Right atrium auricular region (tissue), 2 donors: ENCODE measurements at places on chromosomes 5 and 9. TPM values are rescaled to one million over a fixed set of nuclear protein-coding genes. Genes with fewer than 3 reads are reported as not detected.

- H3K36me3 ChIP-seq, result no peaks in the 10 kb centered on the region
- H3K4me3 ChIP-seq, result no peak overlapping the region
- no peak overlapping the region for H3K27ac ChIP-seq
- no peaks in the 10 kb centered on the region for H3K4me1 ChIP-seq
- H3K27me3 ChIP-seq, result no peaks in the 10 kb centered on the region
These were observed 430.4 kb downstream of the CAAP1 start for GRCh38 chr9:26462213-26462612.

DNA sequence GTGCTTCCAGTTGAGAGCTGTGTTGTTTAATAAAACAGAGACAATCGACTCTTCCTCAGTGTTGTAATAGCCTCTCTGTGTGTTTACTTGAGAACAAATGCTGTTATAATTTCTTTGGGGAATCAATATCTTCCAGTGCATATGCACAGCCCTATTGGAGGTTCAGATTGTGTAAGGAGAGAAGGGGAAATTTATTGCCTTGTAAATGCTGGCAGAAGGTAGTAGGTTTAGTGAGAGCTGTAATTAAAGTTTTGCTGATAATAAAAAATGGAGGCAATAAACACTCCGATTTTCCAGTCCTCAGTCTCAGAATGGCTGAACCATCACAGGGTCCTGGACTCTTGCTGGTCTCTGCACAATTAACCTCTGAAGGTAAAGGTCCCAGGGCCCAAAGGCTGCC lies 128.3 kb downstream of the C5orf15 start:
- H3K4me1 ChIP-seq, result no peaks in the 10 kb centered on the region
- DNase-seq, result no peak
- H3K27ac ChIP-seq, result no peak overlapping the region
- H3K27me3 ChIP-seq, result no peaks in the 10 kb centered on the region
- H3K36me3 ChIP-seq, result no peaks in the 10 kb centered on the region

DNA sequence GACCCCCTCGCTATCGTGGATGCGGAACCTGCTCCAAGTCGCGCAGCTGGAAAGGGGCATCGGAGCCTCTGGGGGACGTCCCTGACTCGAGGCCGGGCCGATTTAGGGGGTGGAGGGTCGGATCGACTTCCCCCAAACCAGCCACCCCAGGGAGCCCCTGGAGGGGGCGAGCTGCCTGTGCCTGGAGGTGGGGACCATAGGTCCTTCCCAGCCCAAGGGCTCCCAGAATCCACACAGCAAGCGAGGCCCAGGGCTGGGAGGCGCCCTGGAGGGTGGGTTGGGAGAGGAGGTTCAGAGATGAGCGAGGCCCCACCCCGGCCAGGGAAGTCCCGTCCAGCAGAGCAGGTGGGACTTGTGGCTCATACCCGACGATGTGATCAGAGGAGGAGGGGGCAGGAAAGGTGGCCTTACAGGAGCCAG lies 147.6 kb downstream of the GAPVD1 start:
- no peak overlapping the region for H3K4me3 ChIP-seq
- no peak for DNase-seq
- no peaks in the 10 kb centered on the region for H3K27me3 ChIP-seq
- no peak overlapping the region for H3K27ac ChIP-seq
- H3K36me3 ChIP-seq, result no peaks in the 10 kb centered on the region

IGIP gene
- total RNA-seq, result 13.7 TPM

GRCh38 chr5:75614176-75614575 lies 2.9 kb downstream of the ANKDD1B start:
- no peak overlapping the region for H3K4me3 ChIP-seq
- H3K4me1 ChIP-seq, result peaks cover 12% of the 10 kb centered on the region
- H3K27ac ChIP-seq, result no peak overlapping the region
- H3K27me3 ChIP-seq, result no peaks in the 10 kb centered on the region

- DNase-seq, result no peak
- no peak overlapping the region for H3K27ac ChIP-seq
- no peak overlapping the region for H3K4me3 ChIP-seq
- no peaks in the 10 kb centered on the region for H3K27me3 ChIP-seq
- no peaks in the 10 kb centered on the region for H3K36me3 ChIP-seq
These were observed 30.2 kb upstream of the ANXA1 start for GRCh38 chr9:73121375-73121935.

DNA sequence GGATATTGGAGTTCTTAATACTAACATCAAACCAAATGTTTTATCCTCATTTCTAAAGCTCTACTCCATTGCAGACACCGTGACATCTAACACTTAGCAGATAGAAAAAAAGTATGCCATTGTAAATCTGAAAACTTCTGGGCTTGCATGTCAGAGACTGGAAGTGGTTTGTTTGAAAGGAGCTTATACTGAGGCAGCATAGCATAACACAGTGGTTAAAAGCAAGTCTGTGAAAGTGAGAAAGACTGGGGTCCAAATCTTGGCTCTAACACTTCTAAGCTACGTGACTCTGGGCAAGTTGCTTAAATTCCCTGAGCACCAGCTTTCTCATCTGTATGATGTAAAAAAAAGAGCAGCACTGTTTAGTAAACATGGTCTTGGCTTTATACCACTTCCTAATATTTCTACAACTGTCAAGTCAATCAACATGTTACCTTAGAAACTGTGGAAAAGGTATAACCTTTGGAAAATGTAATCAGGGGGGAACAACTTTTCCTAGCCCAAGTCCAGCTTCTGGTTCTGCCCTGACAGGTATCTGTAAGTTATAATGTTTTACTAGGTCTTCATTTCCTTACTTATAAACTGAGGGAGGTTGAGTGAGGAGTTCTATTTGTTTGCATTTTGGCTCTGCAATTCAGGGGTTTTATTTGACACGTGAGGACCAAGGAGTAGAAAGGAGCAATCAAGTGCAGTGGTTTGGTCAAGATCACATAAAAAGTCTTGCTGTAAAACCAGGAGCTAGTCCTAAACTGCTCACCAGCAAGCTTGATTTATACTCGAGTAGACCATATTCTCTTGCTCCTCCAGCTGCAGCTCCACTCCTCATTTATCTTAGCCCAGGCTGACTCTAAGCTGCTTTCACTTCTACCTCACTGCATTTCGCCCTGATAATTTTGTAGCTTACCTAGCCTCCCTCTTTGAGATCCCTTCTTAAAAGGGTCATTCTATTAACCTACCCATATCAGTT lies 541.0 kb downstream of the RAB3C start:
- H3K4me1 ChIP-seq, result peaks cover 49% of the 10 kb centered on the region
- no peak overlapping the region for H3K4me3 ChIP-seq
- no peaks in the 10 kb centered on the region for H3K27me3 ChIP-seq
- no peaks in the 10 kb centered on the region for H3K36me3 ChIP-seq
- DNase-seq, result no peak
- H3K27ac ChIP-seq, result peak overlapping the region; percentile 26

DNA sequence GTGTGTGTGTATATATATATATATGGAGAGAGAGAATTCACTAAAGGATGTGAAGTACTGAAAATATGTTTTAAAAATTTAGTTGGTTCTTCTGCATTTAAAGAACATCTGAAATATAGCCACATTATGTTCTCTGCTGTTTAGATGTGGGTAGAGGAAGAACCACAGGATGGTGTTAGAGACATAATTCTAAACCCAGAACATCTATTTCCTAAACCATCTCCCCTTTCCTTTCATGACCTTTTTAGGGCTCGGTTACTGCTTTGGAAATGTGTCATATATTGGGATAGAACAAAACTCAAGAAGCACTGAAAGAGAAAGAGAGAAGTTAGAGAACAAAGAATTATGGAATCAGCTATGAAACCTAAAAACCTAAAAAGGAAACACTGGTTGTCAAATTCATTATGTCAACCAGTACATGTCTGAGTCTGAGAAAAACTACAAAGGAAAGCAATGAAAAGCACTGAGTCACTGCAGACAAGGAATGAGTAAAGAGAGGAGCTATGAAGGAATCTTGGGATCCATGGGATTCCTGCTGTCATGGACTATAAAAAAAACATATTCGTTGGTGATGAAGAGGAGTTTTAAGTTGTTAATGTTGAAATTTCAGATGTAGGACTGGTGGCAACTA lies 28.4 kb downstream of the SLC12A2 start:
- no peaks in the 10 kb centered on the region for H3K4me1 ChIP-seq
- no peaks in the 10 kb centered on the region for H3K27me3 ChIP-seq
- H3K36me3 ChIP-seq, result peaks cover 27% of the 10 kb centered on the region
- H3K27ac ChIP-seq, result no peak overlapping the region
- no peak for DNase-seq
- no peak overlapping the region for H3K4me3 ChIP-seq

DNA sequence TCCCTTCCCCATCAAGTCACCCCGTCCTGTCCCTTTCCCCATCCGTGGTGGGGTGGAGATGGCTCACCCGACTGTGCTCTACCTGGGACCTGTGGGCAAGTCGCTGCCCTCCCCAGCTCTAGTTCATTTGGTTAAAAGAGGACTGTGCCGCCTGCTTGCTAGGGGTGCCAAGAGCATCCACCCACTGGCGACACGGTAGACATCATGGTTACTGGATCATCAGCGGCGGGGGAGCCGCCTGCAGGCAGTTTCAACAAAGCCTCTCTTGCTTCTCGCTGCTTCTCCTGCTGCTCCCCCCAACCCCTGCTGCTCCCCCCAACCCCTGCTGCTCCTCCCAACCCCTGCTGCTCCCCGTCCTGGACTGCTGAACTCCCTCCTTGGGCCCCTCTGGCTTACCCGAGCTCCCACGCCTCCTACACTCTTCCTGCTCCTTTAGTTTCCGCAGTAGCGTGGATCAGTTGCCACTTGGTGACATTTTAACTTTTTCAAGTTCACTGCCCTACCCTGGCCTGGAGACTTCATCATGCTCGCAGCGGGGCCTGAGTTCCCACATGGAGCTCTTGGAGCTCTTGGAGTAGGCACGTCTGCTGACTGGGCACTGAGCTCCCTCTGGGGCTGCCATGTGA lies 22.0 kb upstream of the SCGB3A1 start:
- no peaks in the 10 kb centered on the region for H3K4me1 ChIP-seq
- no peak overlapping the region for H3K4me3 ChIP-seq
- no peaks in the 10 kb centered on the region for H3K27me3 ChIP-seq
- H3K36me3 ChIP-seq, result no peaks in the 10 kb centered on the region
